ENCODE measurements at places on chromosomes 5 and 9.

DNA sequence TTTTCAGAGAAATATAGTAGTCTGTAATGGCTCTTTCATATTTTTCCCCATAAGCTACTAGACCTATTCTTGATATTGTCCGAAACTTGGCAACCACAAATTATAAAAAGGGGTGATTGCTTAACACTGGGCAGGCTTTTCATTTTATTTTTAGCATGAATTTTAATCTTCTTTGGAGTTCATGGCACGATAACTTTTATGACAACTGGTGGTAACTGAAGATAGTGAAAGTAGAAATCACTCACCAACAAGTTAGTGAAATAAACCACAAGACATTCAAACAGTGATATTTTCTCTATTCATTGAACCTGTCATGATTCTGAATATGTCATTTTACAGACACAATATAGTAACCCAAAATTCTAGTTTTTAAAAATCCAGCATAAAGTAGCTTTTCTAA lies 213.9 kb downstream of the PRDM9 start:
- DNase-seq: no peak
- no peaks in the 10 kb centered on the region for H3K27me3 ChIP-seq
- H3K27ac ChIP-seq: no peak overlapping the region
- no peaks in the 10 kb centered on the region for H3K4me1 ChIP-seq
- H3K4me3 ChIP-seq: no peak overlapping the region

DNA sequence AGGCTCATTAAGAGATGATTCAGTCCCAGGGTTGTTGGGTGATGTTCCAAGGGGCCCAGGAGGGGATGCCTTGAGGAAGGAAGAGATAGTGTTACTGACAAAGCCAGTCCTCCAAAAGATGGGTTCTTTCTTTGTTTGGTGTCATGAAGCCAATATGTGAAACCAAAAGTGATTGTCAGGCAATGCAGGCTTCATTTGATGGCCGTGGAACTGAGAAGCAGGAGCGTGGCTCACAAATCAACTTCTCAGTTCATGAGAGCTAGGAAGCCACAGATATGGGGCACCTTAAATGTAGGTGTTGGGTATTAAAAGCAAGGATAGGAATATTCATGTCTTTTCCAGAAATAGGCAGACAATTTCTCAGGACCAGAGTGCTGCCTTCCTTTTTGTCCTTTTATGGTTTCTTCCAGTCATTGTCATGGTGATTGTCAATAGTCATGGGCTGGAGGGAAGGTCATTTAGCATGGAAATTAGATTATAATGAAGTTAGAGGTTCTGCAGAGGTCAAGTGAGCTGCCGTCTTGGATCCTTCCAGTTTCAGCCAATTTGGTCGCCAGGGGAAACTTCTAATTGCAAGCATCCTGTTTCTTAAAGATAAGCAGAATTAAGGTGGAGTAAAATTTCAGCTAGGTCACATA lies 393.0 kb downstream of the NTRK2 start:
- no peaks in the 10 kb centered on the region for H3K36me3 ChIP-seq
- H3K4me3 ChIP-seq: no peak overlapping the region
- H3K4me1 ChIP-seq: no peaks in the 10 kb centered on the region
- no peak for DNase-seq

DNA sequence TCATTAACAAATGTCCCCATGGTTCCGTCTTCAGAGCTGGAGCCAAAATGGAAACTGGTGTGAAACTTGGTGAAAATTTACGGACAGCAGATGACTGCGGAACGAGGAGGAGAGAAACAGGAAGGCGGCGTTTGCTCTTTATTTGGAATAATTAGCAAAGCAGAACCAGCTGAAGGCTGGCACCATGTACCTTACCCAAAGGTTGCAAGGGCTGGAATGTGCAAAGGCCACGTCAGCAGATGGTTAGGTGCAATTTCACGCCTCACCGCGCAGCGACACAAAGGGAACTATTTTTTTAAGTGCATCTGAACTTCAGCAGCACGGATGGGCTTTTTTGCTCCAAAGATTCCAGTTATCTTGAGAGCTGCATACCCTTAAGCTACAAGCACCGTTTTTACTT lies 127.4 kb downstream of the COL23A1 start:
- no peak overlapping the region for H3K4me3 ChIP-seq
- peaks cover 26% of the 10 kb centered on the region for H3K27me3 ChIP-seq
- H3K36me3 ChIP-seq: no peaks in the 10 kb centered on the region
- no peak for DNase-seq
- H3K4me1 ChIP-seq: no peaks in the 10 kb centered on the region

GRCh38 chr9:82108474-82108873 lies 119.9 kb downstream of the SPATA31D1 start:
- DNase-seq: no peak
- no peaks in the 10 kb centered on the region for H3K36me3 ChIP-seq
- no peak overlapping the region for H3K4me3 ChIP-seq
- no peak overlapping the region for H3K27ac ChIP-seq
- H3K27me3 ChIP-seq: no peaks in the 10 kb centered on the region

DNA sequence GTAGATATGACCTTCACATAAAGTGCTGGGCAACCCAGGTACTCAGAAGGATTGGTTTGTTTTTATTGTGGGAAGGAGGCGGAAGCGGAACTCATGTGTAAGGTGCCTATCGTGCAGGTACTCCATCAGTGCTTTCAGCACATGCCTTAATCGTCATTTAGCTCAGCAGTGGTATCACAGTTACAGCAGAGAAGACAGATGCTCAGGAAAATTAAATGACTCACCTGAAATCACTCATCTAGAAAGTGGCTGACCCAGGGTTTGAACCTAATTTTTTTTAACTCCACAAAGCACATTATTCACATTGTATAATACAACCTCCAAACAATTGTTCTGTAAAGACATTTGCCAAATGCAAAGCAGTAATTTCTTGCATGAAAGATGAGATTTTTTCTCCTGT lies 2.2 kb downstream of the C5orf46 start:
- no peak for DNase-seq
- no peaks in the 10 kb centered on the region for H3K4me1 ChIP-seq
- peaks cover 10% of the 10 kb centered on the region for H3K27me3 ChIP-seq
- no peaks in the 10 kb centered on the region for H3K36me3 ChIP-seq
- no peak overlapping the region for H3K4me3 ChIP-seq
- H3K27ac ChIP-seq: no peak overlapping the region

DNA sequence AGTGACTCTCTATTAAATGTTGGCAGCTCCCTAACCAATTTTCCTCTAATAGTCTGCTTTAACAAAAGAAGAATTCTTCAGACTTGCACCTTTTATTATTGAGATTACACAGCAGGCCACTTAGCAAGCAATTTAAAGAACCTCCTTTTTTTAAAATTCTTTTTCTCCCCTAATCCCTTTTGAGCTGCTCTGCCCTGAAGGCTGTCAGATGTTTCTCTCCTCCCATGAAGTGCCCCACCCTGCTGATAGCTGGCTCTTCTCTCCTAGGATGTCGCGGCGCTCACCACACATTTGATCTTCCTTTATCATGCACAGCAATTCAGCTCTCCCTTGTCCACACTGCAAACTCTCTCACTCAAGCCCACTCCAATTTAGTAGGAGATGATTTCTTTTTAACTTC lies 1471.1 kb upstream of the ACO1 start:
- no peaks in the 10 kb centered on the region for H3K36me3 ChIP-seq
- H3K27ac ChIP-seq: no peak overlapping the region
- H3K4me3 ChIP-seq: no peak overlapping the region
- H3K4me1 ChIP-seq: no peaks in the 10 kb centered on the region

- no peak overlapping the region for H3K4me3 ChIP-seq
- no peak overlapping the region for H3K27ac ChIP-seq
- H3K27me3 ChIP-seq: no peaks in the 10 kb centered on the region
- no peaks in the 10 kb centered on the region for H3K36me3 ChIP-seq
Measured at GRCh38 chr5:124702525-124702924, 43.9 kb downstream of the ZNF608 start.

All from central memory CD8-positive, alpha-beta T cell (primary cell).